ENCODE measurements at places on chromosomes 12 and 14. TPM values are rescaled to one million over a fixed set of nuclear protein-coding genes. Genes with fewer than 3 reads are reported as not detected.

DNA sequence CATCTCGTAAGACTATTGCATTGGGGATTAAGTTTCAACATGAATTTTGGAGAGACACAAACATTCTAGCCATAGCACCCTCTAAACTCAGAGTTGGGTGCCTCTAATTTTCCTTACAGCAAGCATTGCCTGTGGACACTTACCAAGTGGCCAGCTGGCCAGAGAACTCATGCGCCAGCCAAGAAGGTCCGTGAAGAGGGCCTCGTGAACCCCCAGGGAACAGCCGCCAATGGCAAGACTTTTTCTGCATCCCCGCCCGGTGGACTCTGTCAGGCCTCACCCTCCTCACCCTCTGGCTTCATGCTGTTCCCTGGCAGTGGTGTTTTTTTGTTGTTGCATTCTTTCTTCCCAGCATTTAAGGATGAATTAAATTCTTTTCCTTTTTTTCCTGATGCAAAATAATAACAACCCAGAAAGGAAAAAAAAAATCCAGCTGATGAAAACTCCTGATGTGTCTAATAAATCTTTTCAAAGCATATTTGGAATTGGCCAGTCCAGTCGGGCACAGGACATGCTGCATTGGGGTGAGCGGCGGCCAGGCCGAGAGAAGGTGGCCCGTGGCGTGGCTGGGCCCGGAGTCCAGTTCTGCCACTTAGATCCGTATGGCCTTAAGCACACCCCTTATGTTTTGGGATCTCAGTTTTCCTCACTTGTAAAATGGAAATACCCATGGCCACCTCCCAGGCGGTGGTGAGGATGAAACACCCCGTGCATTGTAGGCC is 191.9 kb upstream of the DIO3 start:
- no peak for DNase-seq

GRCh38 chr12:116365606-116366455 is 88.3 kb upstream of the MED13L start:
- no peak for DNase-seq

DNA sequence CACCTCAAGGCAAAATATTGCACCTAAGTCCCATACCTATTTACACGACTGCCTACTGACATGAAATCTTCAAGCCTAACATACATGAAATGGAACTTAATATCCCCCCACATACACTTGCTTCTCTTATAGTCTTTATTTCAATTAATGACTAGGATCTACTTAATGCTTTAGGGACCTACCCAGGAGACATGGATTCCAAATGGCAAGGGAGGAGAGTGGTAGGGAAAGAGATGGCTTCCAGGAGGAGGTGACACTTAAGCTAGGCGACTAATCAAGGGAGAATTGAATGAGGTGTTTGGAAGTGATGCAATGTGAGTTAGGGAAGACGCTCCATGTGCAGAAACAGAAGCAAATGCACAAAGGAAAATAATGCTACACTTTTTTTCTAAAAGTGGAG is 9.7 kb upstream of the PPP1R12A start:
- no peak for DNase-seq

DNA sequence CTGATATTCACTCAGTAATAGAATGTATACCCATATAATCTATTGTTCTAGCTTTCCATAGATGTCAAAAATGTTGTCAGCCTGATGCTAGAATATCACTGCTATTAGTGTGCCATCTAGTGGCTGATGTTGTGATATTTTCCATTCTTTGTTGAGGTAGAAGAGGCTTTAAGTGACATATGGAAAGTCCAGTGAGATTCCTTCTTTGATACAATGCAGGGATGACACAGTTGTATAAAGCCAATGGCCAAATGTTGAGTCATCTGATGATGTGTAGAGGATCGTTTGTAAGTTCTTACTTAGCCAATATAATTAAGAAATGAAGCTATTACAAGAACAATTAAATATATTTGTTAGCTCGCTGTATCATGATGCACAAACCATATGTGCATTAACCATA is 58.1 kb upstream of the PCED1B start:
- DNase-seq = no peak

DNA sequence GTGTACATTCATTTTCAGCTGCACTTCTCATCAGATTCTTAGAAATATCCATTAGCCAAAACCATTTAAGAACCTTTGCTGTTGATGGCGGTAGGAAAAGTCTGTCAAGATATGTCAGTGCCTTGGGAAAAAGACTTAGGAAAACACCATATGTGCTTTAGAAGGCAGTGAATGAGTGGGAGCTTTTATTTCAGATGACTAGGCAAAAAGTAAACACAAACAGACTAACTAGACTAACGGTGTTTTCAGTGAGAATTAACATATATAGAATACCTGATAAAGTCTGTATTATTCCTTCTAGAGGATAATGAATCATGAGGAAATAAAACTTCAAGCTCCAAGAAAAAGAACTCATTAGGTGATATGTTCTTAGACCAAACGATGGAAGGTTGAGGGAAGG is 418.9 kb downstream of the NAV3 start:
- no peak for DNase-seq

Gene ZC3H10
- 6.0 TPM for total RNA-seq

Gene SERPINA9
- not detected for total RNA-seq

Measured in left lung (tissue), 14 donors.